HCT116 (cell line): ENCODE measurements at places on chromosomes 7 and 10. TPM values are rescaled to one million over a fixed set of nuclear protein-coding genes. Genes with fewer than 3 reads are reported as not detected.

SHLD2 gene
- 28.9 TPM for total RNA-seq

ARHGAP22 gene
- total RNA-seq, result 9.9 TPM

KCP gene
- total RNA-seq, result 1.6 TPM

TMEM72 gene
- total RNA-seq, result not detected

DENND2A gene
- 0.12 TPM for total RNA-seq

UCN3 gene
- total RNA-seq, result not detected

ATRNL1 gene
- total RNA-seq, result 1.3 TPM

CFAP69 gene
- 4.1 TPM for total RNA-seq

GBF1 gene
- 58.9 TPM for total RNA-seq

ANKRD30A gene
- not detected for total RNA-seq

VAX1 gene
- total RNA-seq, result not detected

PIK3CG gene
- total RNA-seq, result 0.05 TPM

ZNF37A gene
- total RNA-seq, result 18.5 TPM

CYP2C9 gene
- 0.76 TPM for total RNA-seq

MACC1 gene
- 9.8 TPM for total RNA-seq

ICA1 gene
- total RNA-seq, result 16.4 TPM

ADRA2A gene
- 0.15 TPM for total RNA-seq

RAMP3 gene
- total RNA-seq, result not detected

RBP4 gene
- 2.4 TPM for total RNA-seq

BICC1 gene
- not detected for total RNA-seq

DUS4L gene
- 12.6 TPM for total RNA-seq

PAPOLB gene
- total RNA-seq, result 0.20 TPM

DLX5 gene
- not detected for total RNA-seq

IFIT2 gene
- 1.0 TPM for total RNA-seq

PAX4 gene
- not detected for total RNA-seq

LGI1 gene
- total RNA-seq, result not detected

TSPAN12 gene
- total RNA-seq, result 7.4 TPM

TACC2 gene
- 38.6 TPM for total RNA-seq

HOXA1 gene
- total RNA-seq, result 2.8 TPM

STEAP4 gene
- 0.15 TPM for total RNA-seq

CYTH3 gene
- total RNA-seq, result 16.7 TPM
